NCI-H146 (cell line): ENCODE measurements at places on chromosomes 6 and 20.

DNA sequence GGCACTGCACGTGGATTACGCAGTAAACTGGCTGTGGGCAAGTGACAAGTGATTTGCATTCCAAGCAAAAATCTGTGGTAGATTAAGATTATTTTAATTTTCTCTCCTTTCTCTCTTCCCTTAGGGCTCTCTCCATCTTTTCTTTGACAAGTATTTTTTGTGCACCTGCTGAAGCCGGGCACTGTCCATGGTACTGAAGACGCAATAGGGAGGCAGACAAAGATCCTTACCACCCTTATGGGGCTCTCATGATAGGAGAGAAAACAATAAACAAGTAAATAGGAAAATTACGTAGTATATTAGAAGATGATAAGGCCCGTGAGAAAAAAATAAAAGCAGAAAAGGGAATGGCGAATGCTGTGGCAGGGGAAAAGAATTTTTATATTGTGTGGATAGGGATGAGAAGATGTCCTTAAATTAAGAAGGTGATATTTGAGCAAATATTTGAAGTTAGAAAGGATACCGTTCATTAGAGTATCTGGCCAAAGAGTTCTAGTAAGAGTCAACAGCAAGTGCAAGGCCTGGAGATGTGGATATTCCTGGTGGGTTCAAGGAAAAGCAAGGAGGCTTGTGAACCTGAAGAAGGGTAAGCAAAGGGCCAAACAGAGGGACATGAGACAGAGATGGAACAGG is 146.0 kb downstream of the LAMP5 start:
- DNase-seq, result no peak

DNA sequence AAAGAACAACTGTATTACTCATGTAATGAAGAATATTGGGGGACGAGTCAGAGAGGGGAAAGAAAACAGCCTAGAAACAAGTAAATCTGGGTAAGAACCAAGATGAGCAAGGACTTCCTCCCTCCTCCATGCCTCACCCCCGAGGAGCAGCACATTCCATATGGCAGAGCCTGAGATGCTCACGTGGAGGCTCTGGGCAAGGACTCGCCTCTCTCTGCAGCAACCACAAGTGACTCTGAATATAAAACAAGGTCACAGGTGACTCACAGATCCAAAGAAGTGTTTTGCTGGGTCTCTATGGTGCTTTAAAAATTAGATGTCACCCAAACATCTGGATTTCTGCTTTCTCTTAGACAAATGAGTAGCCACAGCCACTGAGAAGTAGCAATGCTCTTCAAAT is 453.0 kb upstream of the SULF2 start:
- DNase-seq, result no peak

DNA sequence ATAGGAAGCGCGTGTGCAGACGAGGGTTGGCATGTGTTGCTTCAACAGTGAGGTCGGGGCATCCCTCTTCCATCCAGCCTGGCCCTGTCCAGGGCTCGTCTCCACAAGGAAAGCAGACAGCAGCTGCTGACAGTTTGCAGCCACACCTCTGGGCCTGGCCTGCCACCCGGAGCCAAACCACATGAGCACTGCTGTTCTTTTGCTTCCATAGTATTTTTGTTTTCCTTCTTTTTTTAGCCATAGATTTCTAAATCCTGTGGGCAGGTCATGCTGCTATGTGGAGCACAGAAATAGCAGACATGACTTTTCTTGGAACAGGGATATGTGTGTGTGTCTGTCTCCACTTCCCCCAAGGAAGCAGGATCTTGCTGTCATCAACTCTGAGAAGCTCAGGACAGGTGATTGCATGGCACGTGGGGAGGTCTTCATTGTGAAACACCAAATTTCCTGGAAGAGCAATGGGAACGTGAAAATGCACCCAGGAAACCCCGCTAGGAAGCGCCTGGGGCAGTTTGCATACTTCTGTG is 167.4 kb downstream of the DTNBP1 start:
- no peak for DNase-seq

DNA sequence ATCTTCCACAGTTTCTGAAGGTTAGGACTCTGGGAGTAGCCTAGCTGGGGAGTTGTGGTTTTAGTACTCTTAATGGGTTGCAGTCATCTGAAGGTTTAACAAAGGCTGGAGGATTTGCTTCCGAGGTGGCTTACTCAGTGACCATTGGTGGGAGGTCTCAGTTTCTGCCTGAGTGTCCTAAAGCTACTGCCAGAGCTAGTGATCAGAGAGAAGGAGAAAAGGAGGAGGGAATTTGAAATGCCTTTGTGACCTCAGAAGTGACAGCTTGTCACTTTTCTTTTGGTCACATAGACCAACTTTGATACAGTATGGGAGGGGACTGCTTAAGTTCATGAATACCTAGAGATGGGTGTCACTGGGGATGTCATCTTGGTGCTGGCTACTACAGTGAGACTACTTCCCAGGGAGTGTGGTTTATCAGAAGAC is 41.3 kb downstream of the NCOA3 start:
- DNase-seq, result no peak

DNA sequence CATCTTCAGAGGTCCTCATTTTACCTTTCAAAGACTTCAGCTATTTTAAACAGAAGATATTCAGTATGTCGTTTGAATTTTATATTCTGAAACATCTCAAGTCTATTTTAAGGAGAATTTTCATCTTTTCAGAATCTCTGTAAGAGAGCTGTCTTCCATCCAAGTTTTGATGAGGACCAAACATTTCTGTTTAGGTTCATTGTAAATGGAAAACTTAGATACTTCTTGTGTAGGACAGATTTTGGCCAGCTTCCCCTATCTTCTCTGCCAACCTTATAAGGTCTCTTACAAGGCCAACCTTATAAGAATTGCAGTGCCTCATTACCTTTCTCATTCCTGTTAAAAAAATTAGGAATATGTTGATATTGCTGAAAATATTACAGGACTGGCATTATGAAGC is 88.1 kb downstream of the AKAP7 start:
- DNase-seq, result no peak

- DNase-seq, result no peak
Observed at GRCh38 chr6:429515-430121, 38.1 kb downstream of the IRF4 start.

GRCh38 chr20:33685328-33686099 is 671 bp downstream of the E2F1 start:
- DNase-seq, result peak; percentile 91
